ENCODE measurements at places on chromosomes 1 and 21.

GRCh38 chr1:114319418-114319817 is 165.7 kb upstream of the SYT6 start:
- DNase-seq, result no peak

- no peak for DNase-seq
Measured at GRCh38 chr1:24961961-24962861, 32.1 kb upstream of the RUNX3 start.

DNA sequence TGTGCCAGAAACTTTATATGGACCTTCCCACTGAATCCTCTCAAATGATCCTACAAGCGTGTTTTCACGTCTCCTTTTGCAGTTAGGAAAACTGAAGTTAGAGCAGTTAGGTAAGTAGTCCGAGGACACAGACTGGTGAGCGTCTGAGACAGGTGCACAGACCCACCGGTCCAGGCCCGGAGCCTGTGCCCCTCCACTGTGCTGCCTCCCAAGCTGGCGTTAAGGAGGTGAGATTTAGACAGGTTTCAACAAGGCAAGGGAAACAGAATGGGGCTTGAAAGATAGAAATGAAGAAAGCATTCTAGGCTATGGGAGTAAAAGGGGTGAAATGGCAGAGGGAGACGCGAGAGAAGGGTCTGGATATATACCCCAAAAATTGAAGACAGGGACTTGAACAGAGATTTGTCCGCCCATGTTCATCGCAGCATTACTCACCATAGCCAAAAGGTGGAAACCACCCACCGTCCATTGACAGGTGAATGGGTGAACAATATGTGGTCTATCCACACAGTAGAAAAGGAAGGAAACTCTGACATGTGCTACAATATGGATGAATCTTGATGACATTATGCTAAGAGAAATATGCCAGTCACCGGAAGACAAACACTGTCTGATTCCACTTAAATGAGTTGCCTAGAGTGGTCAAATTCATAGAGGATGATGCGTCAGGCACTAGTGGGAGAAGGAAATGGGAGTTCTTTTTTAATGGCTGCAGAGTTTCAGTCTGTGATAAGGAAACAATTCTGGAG is 15.7 kb upstream of the PKP1 start:
- DNase-seq, result no peak

DNA sequence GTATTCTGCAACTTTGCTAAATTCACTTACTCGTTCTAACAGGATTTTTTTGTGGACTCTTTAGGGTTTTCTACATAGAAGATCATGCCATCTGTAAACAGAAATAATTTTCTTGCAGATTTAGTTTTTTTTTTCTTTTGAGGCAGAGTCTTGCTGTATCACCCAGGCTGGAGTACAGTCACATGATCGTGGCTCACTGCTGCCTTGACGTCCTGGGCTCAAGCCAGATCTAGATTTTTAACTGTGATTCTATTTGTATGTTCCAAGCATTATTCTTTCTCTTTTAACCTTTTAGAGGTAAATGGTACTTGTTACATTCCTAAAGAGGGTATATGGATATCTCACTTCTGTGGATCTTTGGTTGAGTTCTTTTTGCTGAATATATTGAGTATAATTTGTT is 18.6 kb downstream of the FABP3 start:
- DNase-seq, result peak; percentile 36

DNA sequence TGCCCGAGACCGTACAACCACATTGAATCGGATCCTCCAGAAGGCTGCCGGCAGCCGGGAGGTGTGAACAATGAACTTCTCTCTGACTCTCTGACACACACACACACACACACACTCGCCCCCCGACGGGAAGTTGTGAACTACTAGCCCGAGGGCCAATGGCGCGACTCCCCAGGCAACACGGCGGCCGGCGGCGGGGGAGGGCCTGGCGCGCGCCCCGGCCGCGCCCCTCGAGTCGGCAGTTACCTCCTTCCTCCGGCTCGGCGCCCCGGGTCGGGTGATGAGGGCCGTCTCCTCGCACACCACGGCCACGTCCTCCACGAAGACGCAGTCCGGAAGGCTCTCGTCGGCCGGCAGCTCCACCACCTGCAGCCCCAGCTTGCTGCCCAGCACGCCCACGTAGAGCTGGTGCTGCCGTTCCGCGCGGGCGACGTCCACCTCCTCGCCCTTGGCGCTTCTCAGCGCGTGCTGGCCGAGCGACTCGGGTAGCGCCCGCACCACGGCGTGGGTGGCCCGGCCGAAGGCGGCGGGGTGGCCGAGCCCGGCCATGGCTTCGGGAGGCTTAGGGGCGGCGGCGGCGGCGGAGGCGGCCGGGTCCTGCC is 361 bp downstream of the DDAH1 start:
- peak; percentile 24 for DNase-seq

DNA sequence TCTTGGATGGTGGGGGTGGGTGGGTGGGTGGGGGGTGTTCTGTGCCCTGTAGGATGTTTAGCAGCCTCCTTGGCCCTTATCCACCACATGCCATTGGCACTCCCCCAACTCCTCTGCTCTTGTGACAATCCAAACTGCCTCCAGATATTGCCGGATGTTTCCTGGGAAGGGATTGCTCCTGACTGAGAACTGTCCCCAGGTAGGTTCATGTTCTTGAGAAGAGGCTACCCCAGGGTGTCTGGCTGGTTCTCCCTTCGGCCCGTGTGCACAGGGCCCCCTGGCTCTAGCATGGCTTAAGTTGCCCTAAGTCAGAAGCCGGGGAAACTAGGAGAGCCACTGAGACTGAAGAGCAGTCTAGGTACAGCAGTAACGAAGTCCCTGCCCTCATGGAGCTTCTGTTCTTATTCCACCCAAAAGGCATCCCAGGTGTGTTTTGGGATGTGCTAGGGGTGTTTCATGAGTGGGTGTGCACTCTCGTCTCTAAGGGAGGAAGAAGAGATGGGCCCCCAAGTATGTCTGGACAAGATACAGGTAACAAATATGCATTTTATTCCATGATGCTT is 19.8 kb upstream of the THRAP3 start:
- DNase-seq, result no peak

DNA sequence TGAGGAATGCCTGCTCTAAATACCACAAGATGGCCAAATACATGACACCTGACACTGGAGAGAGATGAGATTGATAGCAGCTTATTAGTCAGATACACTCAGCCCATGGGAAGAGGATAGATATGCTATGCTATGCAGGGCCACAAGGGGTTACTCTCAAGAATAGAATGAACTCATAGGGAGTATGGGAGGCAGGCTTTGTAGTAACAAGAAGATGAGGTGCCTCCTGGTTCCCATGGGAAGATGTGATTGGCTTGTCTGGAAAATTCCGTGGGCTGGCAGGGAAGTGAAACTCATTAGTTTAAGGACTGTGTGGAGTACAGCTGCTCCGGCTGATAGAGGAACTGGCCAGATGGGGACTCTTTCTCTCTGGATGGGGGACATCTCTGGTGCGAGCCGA is 16.5 kb downstream of the CCDC30 start:
- no peak for DNase-seq

- peak; percentile 44 for DNase-seq
Measured at GRCh38 chr1:229094476-229095311, 176.2 kb upstream of the RAB4A start.

GRCh38 chr1:214071469-214071868 is 83.7 kb downstream of the PROX1 start:
- DNase-seq, result no peak

GRCh38 chr1:209569455-209570207 is 13.9 kb upstream of the CAMK1G start:
- peak; percentile 42 for DNase-seq

Measured in foreskin melanocyte (primary cell).